DMS53 (cell line): ENCODE measurements at places on chromosomes 12 and 14.

GRCh38 chr12:121232977-121233627 lies 23.2 kb downstream of the P2RX4 start:
- DNase-seq: no peak

- peak; percentile 44 for DNase-seq
Observed at GRCh38 chr14:63840981-63841380, 11.8 kb upstream of the SYNE2 start.

DNA sequence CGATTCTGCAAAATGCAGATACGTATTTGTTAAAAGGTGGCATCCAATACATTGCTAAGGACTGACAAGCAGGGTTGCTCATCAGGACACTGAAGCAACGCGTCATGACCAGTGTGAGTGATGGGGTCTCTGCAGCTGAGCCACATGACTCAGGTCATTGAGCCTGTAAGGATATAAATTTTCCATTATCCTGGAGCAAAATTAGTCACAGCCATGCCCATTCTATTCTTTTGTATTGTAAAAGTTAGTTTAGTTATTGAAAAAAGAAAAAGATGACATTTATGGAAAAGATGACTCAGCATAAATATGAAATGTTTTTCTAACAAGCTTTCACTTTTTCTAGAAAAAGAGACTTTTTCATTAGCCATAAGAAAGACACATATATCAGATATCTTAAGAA lies 268.0 kb upstream of the TMEM132C start:
- no peak for DNase-seq

- no peak for DNase-seq
Observed at GRCh38 chr14:74299061-74299545, 3.6 kb downstream of the ABCD4 start.

GRCh38 chr14:55245657-55246268 lies 25.5 kb upstream of the FBXO34 start:
- peak; percentile 55 for DNase-seq

GRCh38 chr14:69664865-69665526 lies 53.6 kb downstream of the SUSD6 start:
- no peak for DNase-seq

DNA sequence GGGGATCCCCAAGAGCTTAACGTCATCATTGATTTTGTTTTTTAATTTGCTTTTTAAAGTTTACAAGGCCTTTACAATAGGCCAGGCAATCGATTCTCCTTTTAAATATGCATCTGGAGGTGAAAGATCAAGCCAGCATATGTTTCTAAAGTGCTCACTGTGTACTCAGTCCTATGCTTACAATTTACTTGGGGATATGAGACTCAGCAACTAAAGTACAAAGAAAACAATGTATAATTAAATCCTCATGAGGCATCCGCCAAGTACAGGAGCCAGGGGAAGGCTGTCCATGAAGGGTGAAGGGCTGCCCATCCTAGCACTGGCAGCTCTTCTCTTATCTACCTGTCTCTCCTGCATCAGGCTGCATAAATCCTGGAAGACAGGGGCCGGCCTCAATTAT lies 11.8 kb downstream of the CCDC92 start:
- DNase-seq: no peak

GRCh38 chr14:61033054-61033453 lies 52.0 kb downstream of the SLC38A6 start:
- DNase-seq: no peak

- DNase-seq: no peak
Observed at GRCh38 chr12:114726092-114726710, 42.2 kb upstream of the TBX3 start.

DNA sequence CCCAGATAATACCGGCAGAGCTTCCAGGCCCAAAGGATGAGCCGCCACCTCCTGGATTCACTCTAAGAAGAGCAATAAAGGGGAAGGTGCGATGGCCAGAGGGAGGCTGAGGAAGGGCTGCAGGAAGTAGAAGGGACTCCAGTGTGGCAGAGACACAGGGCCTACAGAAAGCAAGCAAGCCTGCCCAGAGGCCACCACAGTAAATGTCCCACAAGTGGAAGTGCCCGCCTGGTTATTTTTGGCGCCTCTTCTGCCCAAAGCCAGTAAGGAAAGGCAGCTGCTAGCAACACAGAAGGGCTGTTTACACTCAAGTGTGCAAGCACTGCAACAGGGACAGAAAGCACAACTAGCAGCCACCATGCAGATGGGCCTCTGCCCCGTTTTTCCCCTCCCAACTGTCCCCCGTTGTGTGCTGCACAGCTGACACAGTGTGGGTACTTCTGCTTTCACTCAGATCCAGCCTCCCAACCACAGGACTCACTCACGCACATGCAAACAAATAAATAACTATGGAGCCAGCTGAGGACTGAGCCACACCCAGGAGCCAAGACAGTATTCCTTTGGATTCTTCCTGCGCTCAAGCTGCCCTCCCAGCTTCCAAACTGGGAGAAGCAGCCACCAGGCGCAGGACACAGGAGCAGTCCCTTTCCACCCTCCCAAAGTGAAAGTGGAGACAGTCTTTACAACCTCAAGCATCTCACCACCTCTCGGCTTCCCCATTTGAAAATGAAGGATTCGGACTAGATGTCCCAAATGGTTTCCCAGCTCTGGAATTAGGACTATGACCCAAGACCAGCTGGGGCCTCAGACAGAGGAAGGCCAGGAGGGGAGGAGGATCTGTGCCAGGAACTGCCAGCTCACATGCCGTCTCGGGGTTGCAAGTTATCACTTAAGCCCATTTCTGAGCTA lies 40.0 kb upstream of the PNMA1 start:
- DNase-seq: peak; percentile 14

GRCh38 chr12:113381220-113381619 lies 22.5 kb downstream of the SDS start:
- no peak for DNase-seq

- no peak for DNase-seq
Observed at GRCh38 chr14:50978888-50979287, 34.6 kb upstream of the PYGL start.

DNA sequence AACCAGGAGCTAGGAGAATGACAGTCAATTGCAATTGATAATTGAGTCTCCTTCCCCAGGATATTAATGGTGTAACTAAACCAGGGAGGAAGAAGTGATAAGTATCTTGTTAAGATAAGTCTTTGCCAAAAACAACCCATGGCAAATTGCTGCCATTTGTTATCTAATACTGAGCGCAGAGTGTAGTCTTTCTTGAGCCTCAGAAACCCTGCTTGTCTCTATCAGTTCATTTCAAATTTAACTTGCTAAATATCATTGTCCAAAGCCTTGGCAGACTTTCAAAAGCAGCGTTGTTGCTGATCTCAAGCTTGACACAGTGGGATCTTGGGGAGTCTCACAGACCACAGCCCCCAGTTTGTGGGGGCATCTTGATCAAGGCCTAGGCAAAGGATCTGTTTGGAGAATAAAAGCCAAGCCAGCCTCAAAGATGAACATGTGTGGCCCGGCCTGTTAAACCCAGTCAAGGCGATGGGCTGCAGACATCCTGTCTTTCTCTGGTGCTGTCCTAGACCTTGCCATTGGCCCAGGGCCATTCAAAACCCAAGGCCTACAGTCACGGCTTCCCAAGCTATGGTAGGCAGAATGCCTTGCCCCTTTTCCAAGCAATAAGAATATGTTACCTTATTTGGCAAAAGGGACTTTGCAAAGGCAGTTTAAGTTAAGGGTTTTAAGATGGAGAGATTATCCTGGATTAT lies 164.2 kb downstream of the CHST11 start:
- DNase-seq: no peak

DNA sequence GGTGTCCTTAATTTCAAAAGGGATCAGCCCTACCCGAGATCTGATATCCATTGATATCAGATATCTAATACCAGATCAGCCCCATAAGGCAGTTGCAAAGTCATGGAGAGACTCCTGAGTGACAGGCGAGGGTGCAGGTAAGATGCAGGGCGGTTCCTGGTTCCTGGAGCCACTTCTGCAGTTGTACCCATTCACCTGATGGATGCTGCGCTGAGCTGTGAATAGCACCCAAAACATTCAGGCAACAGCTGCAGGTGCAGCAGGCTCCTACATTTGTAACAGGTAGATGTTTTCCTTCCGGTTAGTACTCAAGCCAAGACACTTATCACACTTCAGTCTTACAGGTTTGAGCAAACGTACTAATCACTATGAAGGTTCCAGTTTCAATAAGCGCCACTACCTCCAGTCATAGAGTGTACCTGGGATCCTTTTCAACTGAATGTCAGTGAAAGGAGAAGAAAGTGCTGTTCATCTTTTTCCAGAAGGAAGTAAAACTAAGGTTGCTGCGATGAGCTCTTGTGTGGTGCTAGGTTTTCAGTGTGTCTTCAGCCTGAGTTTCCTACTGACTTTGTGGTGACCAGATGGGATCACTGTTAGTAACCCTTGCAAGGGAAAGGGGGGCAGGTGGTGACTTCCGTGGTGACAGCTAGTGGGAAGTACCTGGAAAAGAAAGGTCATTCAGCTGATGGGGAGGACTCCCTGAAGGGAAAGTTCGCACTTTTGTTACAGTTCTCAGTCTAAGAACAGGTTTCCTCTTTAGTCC lies 1.9 kb downstream of the ATP6V0A2 start:
- DNase-seq: no peak

DNA sequence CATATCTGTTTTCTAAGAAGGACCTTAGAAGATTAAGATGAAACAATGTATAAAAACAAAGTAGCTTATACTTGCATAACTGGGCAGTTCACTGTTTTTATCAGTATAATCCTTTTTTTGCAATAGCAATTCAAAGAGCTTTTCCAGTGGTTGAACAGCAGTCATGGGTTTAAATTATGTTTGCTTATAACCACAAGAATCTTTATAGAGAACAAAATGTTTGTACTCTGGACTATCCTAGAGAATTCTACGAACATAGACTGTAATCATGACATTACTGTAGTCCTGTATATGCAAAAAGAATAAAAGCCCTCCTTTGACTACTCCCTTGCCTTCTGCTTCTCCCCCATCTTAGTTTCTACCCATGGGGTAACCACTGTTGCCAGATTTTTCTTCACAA lies 5.7 kb downstream of the FAM177A1 start:
- no peak for DNase-seq

- DNase-seq: no peak
Observed at GRCh38 chr14:89283327-89284060, 133.5 kb downstream of the FOXN3 start.

DNA sequence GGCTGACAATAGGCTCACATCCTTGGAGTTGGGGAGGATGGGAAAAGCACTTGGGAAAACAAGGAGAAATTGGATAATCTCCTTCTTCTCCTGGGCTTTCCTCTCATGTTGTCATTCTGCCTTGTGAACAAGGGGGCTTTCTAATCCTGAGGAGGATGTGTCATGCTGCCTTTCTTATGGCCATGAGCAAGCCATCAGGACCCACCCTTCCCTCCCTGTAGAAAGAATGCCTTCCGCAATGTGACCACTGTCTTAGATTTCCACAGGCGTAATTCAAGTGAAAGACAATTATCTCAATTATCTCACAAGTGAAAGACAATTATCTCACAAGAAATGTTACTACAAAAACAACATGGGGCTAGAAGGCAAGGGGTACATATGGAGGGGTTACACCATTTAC lies 3.0 kb upstream of the OR6S1 start:
- DNase-seq: no peak

- DNase-seq: peak; percentile 75
Observed at GRCh38 chr12:57476162-57476992, 3.3 kb downstream of the ARHGAP9 start.

DNA sequence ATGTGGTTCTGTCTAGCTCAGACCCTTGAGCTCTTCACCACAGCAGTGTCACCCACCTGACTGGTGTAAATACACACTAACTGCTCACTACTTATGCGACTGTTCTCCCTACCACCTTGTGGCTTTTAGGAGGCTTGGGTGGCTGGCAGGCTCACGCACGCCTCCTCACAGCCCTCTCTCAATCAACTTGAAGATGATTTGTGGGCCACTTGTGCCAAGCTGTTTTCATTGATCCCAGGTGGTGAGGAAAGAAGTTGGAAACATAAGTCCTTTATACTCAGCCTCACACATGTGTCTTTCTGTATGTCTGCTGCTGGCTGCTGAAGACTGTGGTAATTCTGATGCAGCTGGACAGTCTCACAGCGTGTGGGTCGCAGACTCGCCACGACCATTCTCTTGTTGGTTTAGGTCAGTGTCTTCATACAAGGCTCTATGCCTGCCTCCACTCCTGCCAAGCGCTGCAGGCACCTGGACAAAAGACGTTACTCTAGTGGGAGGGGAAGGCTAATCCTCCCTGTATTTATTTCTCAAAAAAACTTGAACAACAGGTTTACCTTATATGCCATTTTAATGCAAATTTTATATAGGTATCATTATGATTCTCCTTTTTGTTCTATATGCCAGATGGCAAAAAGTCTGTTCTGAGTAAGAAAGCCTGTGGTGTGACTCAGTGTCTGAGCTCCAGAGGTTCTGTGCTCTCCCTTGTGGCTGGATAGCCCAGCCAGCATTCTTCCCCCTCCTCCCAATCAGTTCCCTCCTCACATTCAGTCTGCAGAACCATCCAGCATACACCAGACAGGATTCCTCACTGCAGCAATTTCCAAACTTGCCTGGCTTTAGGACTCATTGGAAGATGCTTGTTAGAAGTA lies 115.6 kb downstream of the DIP2B start:
- no peak for DNase-seq

DNA sequence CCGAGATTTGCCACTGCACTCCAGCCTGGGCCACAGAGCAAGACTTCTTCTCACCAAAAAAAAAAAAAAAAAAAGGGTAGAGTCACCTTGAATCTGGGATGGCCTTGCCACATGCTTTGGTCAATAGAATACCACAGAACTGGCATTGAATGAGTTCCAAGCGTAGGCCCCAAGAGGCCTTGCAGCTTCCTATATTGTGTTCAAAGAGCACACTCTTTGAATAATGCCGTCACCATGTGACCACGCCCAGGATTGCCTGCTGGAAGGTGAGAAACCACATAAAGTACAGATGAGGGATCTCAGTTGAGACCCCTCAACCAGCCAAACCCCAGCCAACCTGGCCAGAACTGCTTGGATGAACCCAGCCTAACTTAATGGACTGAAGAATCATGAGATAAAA lies 239.2 kb upstream of the AMIGO2 start:
- DNase-seq: no peak

- no peak for DNase-seq
Observed at GRCh38 chr14:81455390-81455789, 55.3 kb upstream of the STON2 start.
